ENCODE measurements at places on chromosomes 4 and X.

DNA sequence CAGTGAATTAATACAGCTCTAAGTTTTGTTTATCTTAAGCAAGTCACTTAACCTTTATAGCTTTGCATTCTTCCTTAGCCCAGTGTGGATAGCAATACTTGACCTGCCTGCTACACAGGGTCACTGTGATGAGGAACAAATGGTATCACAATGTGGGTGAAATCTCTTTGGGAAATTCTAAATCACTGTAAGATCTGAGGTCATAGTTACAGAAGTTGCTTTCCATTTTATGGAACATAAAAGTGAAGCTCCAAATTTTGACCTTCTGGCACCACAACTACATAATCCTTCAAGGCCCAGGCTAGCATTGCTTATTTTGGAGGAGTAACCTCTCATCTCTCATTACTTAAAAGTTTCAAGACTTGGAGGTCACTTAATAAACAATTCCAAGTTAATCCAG lies 227.7 kb downstream of the USP46 start:
- DNase-seq: no peak

DNA sequence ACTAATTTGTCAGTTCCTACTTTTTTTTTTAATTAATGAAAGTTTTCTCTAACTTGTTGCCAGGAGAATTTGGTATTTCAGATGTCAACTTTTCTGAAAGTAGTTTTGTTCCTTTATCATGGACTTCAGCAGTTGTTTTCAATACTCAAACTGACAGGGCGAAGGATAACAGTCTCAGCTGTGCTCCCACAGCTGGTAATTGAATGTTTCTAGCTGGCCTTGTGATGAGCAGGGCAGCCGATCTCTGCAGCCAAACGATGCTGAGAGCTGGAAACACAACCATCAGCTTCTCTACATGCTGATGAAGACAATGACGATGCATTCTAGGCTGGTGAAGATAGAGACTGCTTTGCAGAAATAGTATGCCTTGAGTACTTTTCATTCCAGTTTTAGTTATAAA lies 130.0 kb upstream of the MAP9 start:
- no peak for DNase-seq

DNA sequence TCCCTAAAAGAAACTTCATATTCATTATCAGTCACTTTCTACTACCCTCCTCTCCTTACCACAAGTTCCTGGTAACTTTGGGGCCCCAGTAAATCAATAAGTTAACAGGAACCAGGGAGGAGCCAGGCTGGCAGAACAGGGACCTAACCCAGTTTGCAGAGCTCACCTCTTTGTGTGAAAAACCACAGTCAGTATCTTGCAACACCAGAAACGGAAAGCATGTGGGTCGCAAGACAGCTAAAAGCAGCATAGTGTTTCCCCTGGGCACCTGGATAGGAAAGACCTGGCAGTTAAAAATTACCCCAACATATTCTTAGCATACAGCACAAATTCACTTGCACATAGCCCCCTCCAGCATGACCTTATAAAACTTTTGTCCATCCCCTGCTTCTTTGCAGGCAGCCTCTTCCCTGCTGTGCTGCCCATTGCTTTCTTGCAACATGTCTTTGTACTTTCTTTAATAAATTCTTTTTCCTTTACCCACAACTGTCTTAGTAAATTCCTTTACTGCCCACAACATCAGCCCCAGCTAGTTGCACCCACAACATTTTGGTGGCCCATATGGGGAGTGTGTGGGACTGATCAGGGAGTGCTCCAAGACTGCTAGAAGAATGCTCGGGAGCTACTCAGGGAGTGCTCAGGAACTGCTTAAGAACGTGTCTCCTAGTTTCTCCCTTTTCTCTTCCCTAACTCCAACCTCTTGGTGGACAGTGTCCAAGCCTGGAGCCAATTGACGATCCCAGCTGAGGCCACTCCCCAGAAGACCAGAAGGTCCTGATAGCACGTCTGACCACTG lies 83.4 kb downstream of the MSN start:
- DNase-seq: no peak

- DNase-seq: no peak
Measured at GRCh38 chrX:63664083-63664482, 120.9 kb downstream of the ARHGEF9 start.

DNA sequence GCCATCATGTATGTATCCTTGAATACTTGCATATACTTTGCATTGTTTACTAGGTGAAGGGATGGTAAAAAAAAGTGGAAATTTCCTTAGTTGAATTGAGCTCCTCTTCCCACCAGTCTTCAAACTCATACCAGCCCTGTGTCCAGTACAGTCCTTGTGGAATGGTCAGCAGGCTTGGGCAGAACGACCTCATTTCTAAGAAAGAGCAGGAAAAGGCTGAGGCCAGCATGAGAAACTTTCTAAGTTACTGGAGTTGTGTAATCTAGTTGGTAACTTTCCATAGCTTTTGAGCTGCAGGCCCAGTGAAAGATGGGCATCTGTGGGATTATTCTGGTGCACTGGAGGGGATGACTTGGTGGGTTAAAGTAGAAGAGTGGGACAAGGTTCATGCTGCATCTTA lies 87.6 kb downstream of the DCUN1D4 start:
- no peak for DNase-seq

GRCh38 chr4:3744232-3744631 lies 22.0 kb upstream of the ADRA2C start:
- DNase-seq: no peak

DNA sequence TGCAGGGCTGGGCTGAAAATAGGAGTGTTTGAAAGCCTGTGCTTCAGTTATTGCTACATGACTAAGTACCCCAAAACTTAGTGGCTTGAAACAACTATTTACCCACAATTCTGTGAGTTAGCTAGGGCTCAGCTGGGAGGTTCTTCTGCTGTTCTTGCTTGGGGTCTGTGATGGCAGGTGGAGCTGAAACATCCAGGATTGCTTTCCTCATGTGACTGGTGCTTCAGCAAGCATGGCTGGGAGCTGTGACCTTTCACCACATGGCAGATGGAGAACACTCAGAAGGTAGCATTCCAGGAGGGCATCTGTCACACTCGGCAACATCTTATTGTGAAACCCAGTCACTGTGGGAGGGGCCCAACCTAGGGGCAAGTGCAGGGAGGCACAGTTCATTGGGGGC lies 57.0 kb upstream of the TBC1D14 start:
- DNase-seq: no peak

DNA sequence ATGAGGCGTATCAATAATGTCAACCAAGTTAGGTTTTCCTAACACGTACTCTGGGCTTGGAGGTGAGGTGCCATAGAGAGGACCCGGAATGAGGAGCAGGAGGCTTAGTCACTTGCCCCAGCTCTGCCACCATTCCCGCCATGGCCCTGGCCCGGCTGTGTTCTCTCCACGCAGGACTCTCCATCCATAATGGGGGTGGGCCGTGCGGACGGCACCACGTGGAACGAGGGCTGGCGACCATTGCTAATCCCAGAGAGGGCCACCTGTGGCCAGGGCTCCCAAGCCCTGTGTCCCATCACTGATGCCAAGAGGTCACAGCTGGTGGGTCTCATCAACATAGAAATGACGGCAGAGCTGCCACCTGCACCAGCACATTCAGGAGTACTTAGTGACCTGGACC lies 76.4 kb downstream of the JAKMIP1 start:
- no peak for DNase-seq

DNA sequence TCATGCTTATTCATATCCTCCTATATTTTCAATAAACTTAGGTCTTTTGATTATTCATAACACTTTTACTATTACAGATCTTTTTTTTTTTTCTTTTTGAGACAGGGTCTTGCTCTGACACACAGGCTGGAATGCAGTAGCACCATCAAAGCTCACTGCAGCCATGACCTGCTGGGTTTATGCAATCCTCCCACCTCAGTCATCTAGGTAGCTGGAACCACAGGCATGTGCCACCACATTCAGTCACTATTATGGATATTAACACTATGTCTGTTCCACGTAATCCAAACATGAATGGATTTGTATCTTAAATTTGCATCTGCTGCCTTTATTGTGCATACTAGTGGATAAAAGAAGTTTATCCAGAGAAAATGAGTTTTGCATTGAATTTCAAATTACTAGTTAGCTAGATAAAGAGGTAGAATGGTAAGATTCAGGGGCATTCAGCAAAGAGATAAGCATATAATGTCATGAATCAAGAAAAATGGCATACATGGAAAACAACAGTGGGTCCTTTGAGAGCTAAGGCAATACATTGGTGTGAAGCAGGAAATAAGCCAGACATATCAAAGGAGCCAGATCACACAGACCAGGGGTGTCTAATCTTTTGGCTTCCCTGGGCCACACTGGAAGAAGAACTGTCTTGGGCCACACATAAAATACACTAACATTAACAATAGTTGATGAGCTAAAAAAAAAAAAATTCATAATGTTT lies 13.9 kb downstream of the ANAPC10 start:
- no peak for DNase-seq

DNA sequence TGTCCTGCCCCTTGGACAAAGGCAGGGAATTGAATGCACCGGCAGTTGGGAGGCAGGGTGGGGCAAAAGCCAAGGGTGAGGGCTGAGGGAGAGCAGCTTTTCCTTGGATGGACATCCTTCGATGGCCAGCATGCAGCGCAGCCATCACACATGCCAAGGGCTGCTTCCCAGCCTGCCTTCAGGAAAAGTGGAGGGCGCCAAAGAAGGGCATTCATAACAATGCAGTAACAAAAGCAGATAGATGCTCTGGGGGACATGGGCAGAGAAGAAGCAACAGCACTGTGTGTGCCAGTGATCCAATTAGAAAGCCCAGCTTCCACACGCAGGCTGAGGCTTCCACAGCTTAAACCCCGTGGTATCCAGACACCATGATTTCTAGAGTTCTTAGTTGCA lies 71.5 kb downstream of the TSPAN5 start:
- no peak for DNase-seq

- no peak for DNase-seq
Measured at GRCh38 chr4:128241019-128241418, 46.6 kb downstream of the PGRMC2 start.

DNA sequence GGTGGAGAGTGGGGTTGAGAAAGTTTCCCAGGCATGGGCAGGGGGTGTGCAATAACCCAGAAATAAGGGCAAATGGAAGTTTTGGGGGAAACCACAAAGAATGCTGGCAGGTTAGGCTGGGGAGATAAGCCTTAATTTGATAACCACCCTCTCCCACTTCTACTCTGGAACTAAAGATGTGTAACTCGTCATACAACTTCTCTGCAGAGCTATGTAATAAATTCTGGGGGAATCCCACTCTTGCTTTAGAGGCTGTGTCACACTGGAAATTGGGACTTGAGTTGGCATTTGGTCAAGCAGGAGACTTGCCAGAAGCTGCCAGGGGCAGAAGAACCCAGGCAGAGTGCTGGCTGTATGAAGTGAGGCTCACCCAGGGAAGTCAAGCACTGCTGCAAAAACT lies 170.9 kb upstream of the CPEB2 start:
- DNase-seq: no peak

- no peak for DNase-seq
Measured at GRCh38 chr4:181137351-181137750, 1105.9 kb upstream of the TENM3 start.

DNA sequence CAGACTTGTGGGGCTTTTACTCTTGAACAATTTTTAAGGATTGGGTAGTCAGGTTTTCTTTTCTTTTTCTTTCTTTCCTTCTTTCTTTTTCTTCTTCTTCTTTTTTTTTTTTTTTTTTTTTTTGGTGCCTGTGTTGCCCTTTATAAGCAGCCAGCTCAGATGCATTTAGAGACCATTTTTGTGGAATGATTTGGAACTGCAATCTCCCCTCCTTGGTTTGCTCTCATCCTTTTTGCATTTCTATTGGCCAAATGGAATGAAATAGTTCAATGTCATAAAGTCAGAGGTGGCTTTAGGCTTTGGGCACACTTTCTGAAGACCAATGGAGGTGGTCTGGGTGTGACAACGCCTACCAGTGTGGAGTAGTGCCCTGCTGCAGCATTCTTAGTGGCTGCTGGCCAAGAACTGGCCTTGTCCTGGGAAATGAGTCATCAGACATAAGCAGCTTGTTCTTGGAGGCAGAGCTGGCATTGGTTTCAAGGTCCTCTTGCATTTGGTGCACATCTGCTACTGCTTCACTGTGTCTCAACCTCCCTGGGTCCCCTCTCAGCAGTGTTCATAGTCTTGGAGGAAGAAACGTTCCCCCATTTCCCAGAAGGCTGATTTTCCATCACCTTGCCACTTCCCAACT lies 84.5 kb downstream of the CT47B1 start:
- peak; percentile 8 for DNase-seq

GRCh38 chr4:38601244-38601915 lies 62.6 kb upstream of the KLF3 start:
- DNase-seq: no peak

GRCh38 chr4:105560421-105560848 lies 8.0 kb downstream of the ARHGEF38 start:
- DNase-seq: no peak

GRCh38 chr4:13201241-13201640 lies 282.9 kb downstream of the RAB28 start:
- no peak for DNase-seq

DNA sequence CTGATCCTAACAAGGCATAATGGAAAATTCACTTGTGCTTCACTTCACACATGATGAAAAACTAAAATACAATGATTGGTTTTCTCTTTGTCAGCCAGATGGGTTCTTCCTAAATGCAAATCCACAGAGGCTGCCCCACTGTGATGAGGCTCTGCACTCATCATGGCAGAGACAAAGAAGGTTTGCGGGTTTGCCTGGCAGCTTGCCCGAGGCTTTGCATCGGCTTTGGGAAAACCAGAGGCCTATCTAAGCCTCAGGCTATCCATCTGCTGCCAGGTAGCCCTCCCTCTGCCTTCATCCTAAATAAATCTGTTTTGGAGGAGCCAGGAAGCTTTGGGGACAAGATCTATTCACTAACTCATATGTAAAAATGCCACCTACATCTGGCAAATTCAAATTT lies 244.2 kb downstream of the PACRGL start:
- no peak for DNase-seq

GRCh38 chr4:5213087-5213595 lies 161.9 kb downstream of the STK32B start:
- no peak for DNase-seq

DNA sequence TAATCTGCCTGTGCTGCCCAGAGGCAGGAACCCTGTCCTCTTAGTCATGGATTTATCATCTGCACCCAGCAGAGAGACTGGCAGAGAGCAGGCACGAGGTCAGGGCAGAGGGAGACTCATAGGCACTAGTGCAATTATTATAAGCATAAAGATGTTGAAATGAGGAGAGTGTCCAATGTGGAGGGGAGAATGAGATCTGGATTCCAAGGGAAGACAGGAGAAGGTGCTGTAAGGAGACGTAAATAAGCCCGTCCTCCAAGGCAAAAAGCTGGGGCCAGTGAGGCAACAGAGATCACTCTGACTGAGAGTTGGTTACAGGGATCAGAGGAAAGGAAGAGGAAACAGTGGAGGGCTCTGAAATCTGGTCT lies 406.2 kb downstream of the MAPK10 start:
- no peak for DNase-seq

DNA sequence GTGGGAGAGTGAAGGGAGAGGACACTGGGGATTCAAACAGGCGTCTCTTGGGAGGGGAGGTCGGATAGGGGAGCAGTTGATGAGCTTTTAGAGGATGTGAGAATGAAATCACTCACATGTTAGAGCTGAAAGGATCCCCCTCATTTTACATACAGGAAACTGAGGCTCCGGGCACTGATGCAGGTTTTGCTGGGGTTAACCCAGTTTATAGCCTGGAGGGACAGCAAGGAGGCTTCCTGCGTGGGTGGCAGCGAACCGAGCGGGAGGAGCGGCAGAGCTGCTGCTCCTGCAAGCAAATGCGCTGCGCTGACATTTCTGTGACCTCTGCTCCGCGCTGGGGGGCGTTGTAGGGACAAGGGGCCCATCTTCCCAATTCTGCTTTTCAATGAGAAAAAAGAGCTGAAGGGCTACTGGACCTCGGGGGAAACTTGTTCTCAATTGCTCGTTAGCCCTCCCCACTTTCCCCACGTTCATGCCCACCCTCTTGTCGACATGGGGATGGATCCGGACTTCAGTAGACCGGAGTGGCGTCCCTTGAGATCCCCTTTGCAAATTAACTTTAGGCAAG lies 1.2 kb upstream of the NEUROG2 start:
- no peak for DNase-seq
